Astrocyte (in vitro differentiated cells and primary cell): ENCODE measurements at places on chromosomes 11 and 22. TPM values are rescaled to one million over a fixed set of nuclear protein-coding genes. Genes with fewer than 3 reads are reported as not detected.

Gene GLYATL1
- 0.41 TPM in 1 of 2 replicates, not detected in the other for total RNA-seq

Gene KDM4D
- 0.72 and 0.93 TPM in 2 replicates for total RNA-seq

Gene FAM111B
- total RNA-seq, result 0.72 and 0.95 TPM in 2 replicates

- DNase-seq, result no peak
Measured at GRCh38 chr22:36701965-36702621, 1.5 kb downstream of the CACNG2 start.

- DNase-seq, result no peak
Measured at GRCh38 chr11:36241497-36241896, 47.7 kb downstream of the COMMD9 start.

Gene HBD
- not detected in 2 replicates for total RNA-seq

Gene MUC15
- 0.10 and 0.16 TPM in 2 replicates for total RNA-seq

- DNase-seq, result no peak
Measured at GRCh38 chr11:132466983-132467382, 1065.3 kb downstream of the OPCML start.

Gene DGAT2
- 0.73 and 1.6 TPM in 2 replicates for total RNA-seq

GRCh38 chr11:2599561-2600189 is 100.1 kb downstream of the KCNQ1OT1 start:
- DNase-seq, result no peak

DNA sequence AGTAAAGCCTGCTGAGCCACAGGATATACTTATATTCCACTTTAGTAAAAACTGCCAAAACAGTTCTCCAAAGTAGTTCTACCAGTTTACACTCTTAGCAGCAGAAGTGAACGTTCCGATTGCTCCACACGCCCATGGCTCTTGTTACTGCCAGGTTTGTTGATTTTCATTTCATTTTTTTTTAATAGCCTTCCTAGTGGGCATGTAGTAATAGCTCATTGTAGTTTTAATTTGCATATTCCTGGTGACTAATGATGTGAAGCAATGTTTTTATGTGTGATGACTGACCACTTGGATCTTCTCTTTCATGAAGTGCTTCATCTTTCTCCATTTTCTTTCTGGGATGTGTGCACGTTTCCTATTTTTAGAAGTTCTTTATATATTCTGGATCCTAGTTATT is 4.8 kb upstream of the C11orf97 start:
- no peak for DNase-seq

DNA sequence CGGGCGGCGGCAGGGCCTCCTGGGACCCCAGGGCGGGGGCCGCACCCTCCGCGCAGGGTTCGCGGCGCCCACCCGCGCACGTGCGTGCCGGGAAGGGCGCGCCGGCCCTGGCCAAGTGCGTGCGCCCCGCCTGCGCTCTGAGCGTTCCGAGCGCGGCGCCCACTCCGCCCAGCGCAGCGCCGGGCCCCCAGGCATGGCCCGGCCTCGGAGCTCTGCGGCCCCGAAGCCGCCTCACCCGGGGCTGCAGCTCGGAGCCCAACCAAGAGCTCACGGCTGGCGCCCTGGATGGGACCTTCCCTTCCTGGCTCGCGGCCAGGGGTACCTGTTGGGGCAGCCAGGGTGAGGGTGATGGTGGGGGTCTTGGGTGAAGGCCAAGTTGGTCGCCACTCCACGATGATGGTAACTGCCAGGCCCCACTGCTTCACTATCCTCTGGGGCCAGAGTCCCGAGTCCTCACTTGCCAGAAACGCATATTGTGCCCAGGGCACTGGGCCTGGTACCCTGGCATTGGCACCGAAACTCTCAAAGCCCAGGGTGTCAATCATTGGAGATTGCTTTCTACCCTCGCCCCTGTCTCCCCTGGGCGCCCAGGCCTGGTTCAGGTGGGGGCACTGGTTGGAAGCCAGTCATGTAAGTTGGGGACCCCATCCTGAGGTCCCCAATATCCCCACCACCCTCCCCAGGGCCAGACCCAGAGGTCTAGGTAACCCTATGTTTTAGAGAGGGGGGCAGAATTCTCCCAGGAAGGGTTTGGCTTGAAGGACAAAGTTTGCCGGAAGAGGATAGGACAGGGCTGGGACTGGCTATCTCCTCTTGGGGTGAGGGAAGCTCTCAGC is 882 bp downstream of the ANO1 start:
- DNase-seq, result no peak

DNA sequence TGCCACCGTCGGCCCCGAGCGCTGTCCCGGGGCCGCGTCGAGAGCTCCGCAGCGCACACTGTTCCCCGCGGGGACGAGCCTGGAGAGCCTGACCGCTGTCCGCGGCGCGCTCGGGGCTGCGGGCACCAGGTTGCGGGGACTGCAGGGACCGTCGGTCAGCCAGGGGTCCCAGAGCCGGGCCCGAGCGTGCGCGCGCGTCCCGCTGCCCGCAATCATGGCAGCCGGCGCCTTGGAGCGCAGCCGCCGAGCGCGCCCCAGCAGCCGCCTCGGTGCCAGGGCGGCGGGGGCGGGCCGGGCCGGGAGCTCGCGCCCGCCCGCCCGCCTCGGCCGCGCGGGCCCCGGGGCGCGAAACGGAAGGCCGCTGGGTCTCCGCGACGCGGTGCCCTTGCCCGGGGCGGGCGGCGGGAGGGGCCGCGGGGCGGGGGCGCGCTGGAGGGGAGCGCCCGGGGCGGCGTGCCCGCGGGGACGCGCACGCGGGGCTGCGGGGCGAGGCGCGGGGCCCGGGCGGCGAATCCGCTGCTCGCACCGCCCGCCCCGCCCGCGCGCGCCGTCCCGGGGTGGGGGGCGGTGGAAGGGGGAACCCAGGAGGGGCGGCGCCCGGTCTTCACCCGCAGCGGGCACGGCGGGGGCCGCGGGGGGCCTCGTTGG is 79.4 kb upstream of the PPARA start:
- no peak for DNase-seq

DNA sequence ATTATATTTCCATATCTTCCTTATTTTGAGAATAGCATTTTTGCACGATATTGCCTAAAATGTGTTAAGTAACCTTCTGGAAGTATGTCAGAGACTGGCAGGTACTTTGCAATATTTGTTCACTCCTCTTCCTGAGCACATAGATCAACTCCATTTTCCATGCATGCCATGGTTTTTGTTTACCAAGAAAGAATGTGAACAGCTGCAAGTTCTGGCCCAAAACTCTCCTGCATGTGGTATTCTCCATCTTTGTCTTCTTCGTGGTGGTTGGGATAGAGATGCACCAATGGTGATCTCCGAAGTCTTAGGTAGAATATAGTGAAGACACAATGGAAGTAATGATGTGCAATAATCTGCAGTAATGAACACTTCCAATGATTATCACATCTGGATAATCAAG is 2241.0 kb upstream of the RAG2 start:
- no peak for DNase-seq

DNA sequence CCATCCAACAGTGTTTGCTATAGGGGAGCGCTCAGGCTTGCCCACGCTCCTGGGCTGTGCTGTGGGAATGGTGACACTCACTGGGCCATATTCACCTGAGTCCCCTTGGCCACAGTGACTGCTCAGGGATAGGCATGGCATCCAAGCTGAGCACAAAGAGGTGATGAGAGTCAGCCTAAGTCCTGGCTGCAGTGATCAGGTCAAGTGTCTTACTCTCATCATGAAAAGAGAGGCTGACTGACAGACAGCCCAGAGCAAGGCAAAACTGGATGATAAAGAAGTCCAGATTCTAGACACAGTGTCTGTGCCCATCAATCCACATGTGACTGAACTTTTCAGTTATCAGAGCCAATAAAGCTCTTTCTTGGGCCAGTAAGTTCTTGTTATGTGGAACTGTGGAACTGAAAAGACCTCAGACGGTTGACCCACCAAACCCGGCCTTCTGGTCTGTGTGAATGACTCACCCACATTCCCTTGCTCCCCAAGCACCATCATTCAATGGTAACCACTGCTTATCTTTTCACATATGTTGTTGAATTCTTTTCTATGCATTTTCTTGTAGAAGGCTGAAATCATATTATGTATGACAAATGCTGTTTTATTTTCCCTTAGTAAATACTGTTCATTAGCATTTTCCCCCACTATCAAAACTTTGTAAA is 43.2 kb upstream of the YPEL1 start:
- DNase-seq, result peak; percentile 95

DNA sequence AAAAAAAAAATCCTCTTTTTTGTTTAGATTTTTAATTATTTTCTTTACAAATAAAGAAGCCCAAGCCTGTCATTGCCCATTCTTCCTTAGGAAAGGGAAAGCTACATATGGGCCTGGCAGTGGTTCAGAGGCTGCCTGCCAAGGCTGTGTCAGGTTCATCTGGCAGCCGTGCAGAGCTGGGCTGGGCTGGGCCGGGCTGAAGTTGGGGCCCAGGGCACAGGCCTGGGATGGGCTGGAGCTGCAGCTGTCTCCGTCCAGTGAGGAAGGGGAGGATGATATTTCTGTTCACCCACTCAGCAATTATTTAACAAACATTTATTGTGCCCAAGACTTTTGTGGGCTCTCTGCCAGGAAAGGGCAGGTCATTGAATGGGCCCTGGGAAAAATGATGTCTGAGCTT is 4.6 kb downstream of the PRR5L start:
- peak; percentile 36 for DNase-seq

Gene C1QTNF5
- 5.6 and 6.3 TPM in 2 replicates for total RNA-seq

Gene YPEL4
- total RNA-seq, result 0.09 and 0.62 TPM in 2 replicates

- no peak for DNase-seq
Measured at GRCh38 chr11:116364348-116364747, 408.4 kb downstream of the BUD13 start.

DNA sequence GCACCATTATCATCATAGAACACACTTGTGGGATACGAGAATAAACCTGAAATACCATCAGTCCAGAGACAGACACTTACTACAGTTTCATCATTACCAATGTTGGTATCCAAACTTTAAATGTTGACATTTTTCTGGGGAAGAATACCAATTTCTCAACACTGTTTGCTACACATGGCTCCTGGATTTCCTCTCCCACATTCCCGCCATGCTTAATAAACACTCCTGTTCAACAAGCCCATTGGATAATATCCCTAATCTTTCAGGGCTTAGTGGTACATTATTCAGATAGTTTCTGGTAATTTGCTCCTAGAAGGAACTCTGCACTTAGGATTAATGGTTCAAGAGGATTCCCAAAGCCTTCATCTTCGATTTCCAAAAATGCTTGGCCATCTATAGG is 48.2 kb downstream of the CSF2RB start:
- DNase-seq, result no peak

Gene FJX1
- 47.9 and 50.2 TPM in 2 replicates for total RNA-seq

Gene NAALAD2
- 1.8 and 3.1 TPM in 2 replicates for total RNA-seq

Gene LAYN
- total RNA-seq, result 47.5 and 54.5 TPM in 2 replicates
